Activated CD8-positive, alpha-beta memory T cell treated with anti-CD3 and anti-CD28 coated beads for 1 hour (primary cell): ENCODE measurements at places on chromosomes 5 and 9.

DNA sequence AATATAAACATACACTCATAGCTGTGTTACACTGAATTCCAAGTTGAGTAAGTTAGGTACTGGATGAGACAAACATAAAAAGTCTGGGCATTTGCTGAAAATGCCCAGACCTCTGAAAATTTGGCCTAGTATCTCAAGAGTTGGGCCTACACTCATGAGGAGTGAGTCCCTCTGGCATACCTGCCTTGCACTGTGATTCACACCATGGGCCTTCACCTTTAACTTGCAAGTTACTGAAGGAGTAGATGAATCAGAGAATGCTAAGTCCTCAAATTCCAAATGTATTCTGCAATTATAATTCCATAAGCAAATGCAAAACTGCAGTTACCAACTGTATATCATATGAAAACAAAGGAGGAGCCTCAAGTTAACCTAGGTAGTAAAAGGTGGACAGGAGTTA, 32.3 kb upstream of the C9orf40 start:
- DNase-seq: no peak

- DNase-seq: no peak
These were observed 55.0 kb downstream of the RASGEF1C start for GRCh38 chr5:180153991-180154390.

- DNase-seq: no peak
These were observed 15.4 kb downstream of the GNPDA1 start for GRCh38 chr5:141997358-141997960.

DNA sequence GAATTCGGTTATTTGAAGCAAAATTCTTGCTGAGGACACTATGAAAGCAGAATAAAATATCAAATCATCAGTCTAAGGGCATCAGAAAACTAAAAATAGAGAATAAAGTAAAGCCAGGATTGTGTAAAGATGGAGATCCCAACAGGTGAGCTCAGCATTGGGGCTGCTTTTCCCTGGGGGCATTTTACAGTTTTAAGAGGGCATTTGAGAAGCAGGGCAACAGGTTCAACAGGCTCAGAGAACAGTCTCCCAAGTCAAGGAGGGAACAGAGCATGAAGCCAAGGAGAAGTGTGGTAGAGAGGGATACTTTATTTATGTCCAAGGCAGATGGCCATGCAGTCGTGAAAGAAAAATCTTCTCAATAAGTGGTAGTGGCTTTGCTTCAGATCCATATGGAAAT, 145.4 kb downstream of the SYK start:
- DNase-seq: no peak

DNA sequence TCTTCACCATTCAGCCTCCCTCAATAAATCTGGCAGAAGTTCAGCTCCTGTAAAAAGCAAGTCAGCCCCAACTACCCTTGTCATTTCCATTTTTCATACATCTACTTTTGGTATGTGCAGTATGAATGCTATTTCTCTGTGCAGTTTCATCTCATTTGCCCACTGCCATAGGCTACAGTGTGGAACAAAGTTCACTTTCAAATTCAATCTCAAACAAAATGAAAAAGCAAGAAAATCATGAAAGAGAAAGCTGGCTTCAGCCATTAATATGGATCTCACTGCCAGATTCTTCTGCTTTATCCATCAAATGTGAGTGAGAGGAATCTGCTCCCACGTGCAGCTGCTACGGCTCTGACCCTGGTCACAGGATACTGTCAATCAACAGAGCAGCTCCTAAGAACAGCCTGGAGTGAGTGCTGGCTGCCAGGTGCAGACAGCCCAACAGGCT, 494.2 kb downstream of the ZNF608 start:
- DNase-seq: no peak

DNA sequence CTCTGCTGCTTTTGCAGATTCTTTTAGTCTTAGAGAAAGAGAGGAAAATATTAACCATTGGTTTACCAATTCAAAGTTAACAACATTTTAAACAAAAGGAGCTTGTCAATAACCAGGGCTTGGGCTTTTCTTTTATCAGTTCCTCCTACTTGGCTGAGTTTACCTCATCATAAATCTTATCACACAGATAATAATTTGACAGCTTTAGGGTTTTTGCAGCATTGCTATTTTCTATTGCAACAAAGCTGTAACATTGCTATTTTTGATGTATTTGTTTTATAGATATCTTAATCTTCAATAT, 9.8 kb upstream of the ABL1 start:
- DNase-seq: no peak

DNA sequence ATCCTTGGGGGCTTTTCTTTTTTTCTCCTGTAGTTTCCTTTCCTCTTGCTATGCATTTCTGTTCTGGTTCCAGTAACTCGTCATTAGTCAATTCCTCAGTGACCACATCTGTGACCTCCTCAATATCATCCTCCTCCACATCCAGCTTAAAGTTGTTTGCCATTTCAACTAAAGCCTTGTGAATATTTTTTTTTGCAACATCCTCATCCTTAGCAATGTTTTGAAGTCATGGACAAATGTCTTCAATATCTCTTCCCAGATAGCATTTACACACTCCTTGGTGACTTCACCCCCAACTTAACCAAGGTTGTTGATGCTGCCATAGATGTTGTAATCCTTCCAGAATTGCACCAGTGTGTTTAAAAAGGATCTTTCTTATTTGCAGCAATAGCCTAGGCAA, 14.7 kb upstream of the ADRB2 start:
- DNase-seq: no peak

DNA sequence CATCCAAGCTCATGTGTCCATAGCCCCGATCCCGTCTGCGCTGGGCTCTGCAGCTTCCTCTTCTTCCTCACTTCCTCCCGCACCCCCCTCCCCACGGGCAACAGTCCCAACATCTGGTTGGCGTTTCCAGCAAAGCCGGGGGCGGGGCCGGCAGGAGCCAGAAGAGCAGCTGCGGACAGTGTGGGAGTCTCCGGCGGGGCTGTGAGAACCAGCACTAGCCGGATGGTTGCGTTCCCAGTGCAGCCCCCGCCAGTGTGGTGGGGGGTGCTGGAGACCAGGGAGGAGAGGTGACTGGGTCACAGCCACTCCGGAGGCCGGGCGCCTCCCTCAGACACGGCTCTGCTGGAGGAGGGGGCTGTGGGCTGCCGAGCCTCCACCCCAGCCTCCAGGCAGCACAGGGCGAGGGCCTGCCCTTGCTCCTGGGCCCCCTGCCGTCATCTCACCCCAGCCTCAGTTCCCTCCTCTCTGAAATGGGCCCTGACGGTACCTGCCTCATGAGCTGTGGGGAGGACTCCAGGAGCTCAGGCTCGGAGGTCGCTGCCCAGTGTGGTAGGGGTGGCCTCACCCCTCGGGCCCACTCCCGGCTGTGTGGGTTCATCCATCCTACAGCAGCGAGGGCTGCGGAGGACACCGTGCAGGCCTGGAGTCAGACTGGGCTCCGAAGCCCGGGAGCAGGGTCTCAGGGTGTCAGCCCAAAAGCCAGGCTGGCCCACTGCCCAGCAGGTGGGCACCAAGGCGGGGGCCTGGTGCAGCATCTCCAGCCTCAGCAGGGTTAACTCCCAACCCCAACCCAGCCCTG, 41.5 kb upstream of the NOTCH1 start:
- DNase-seq: no peak

- no peak for DNase-seq
These were observed 351.5 kb upstream of the KLF9 start for GRCh38 chr9:70765946-70766345.

GRCh38 chr5:113163328-113163727, 186.7 kb downstream of the DCP2 start:
- DNase-seq: no peak

- no peak for DNase-seq
These were observed 1.8 kb downstream of the DND1 start for GRCh38 chr5:140671472-140672125.

- DNase-seq: no peak
These were observed 13.3 kb upstream of the GADD45G start for GRCh38 chr9:89591274-89592212.

DNA sequence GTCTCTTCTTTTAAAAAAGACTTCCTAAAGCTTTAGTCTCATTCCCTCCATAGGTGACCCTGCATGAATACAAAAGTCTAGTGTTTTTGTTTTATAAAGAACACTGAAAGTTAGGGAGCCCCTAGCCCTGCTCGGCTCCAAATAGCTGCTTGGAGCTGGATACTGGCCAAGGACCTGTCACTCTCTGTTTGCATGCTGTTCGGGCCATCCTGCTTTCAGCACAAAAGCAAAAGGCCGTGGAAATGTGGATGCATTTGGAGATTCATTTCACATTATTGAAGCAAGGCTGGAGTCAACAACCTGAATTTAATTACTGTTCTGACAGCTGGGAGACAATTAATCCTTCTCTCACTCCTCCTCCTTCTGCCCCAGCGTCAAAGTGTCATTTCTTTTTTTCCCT, 151.7 kb upstream of the NMUR2 start:
- DNase-seq: no peak

DNA sequence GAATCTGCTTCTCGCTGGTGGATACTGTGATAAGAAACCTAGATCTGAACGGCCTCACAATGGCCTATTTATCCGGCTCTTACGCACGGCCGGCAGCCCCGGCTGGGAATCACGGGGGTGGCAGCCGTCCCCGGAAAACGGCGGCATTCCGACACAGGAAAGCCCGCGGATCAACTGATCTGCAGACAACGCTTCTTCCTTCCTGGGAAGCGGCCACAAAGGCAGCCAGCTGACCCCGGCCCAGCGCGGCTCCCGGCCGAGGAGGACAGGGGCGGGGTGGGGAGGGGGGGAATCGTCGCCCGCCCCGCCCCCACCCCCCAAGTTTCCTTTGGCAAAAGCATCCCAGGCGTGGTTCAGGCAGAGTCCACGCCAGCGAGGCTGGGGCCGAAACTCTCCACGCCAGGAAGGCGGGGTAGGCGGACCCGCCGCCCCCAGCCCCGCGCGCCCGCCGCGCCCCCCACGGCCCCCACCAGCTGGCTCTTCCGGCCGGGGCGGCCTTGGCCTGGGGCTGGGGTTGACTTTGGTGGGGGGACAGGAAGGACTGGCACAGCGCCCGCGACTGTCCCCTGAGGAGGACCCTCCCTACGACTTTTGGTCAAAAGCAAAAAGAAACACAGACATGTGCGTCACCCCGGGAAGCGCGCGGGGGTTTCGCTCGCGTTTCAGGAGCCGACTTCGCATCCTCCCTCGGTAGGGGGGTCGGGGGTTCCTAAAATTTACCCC, 247.7 kb upstream of the ANKRD55 start:
- DNase-seq: no peak

DNA sequence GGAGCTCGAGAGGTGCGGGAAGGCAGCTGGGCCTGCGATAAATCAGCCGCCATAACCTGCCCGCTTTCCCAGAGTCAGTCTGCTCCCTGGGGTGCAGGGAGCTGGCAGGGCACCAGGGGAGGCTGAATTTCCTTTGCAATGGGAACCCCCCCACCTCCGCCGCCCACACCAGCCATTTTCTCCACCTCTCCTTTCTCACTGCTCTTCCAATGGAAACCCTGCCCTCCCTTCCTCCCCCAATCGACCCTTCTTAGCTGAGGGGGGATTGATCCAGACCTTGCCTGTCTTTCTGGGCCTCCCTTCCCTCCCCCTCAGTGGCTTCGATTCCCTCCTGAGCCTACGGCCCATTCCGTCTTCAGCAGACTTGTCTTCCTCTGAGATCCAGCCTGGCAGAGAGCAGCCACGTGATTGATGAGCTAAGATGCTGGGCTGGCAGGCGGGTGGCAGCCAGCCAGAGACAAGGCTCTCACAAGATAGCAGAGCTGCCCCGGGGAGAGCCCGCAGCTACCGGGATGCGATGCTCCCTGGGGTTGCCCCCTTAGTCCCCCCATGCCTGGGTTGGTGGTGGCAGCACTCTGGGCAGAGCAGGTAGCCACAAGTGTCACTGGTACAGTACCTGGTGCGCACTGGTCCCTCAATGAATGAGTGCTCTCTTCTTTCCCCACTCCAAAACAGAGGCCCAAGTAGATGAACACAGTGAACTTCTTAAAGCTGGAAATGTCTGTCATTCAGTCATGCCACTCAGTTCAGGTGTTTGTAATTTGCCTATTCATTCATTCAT, 53.7 kb upstream of the FABP6 start:
- DNase-seq: no peak

GRCh38 chr5:113212244-113212920, 222.4 kb downstream of the TSSK1B start:
- DNase-seq: no peak
